ENCODE measurements at places on chromosomes 4 and X.

DNA sequence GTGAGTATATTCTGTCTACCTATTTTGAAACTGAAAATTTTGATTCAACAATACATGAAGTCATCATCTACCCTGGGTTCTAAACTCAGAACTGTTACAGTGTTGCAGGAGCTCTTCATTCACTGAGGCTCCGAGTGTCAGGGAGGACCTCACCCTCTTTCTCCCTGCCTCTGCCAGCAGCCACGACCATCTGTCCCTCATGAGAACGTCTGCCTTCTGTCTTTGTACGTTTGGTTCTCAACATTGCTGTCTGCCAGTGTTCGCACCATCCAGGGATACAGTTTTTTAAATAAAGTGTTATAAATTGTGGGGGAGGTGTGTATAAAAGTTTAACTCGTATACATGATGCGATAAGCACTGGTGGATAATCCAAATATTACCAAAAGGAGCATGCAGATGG, 55.5 kb downstream of the TRAPPC11 start:
- DNase-seq: no peak
- no peaks in the 10 kb centered on the region for H3K27me3 ChIP-seq
- H3K27ac ChIP-seq: no peak overlapping the region
- H3K36me3 ChIP-seq: peaks cover 30% of the 10 kb centered on the region
- H3K4me1 ChIP-seq: no peaks in the 10 kb centered on the region

DNA sequence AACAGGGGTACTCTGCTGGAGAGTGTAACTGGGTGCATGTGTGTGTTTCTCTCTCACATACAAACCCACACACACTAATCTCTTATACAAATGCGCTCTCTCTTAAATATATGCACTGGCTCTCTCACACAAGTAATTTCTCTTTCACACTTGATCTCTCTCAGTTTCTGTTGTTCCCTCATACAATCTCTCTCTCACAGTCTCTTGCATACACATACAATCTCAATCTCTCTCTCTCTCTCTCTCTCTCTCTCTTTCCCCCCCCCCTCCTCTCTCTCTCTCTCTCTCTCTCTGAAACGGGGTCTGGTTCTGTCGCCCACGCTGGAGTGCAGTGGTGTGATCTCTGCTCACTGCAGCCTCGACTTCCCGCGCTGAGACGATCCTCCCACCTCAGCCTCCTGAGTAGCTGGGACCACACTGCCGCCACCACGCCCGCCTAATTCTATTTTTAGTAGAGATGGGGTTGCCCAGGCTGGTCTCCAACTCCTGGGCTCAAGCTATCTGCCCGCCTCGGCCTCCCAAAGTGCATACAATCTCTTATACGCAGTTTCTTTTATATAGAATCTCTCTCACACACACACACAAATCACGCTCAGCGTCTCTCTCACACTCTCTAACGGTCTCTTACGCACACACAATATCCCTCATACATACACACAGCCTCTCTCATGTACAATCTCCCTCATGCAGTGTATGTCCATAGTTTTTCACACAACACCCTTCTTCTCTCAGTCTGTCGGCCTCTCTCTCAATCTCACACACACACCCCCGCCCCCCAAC, 518 bp upstream of the FAM241A start:
- H3K27me3 ChIP-seq: peaks cover 19% of the 10 kb centered on the region
- no peak for DNase-seq
- H3K4me1 ChIP-seq: peaks cover 9% of the 10 kb centered on the region
- no peaks in the 10 kb centered on the region for H3K36me3 ChIP-seq

GRCh38 chr4:123936621-123937043, 540.0 kb downstream of the SPRY1 start:
- DNase-seq: no peak
- H3K4me1 ChIP-seq: no peaks in the 10 kb centered on the region
- H3K36me3 ChIP-seq: no peaks in the 10 kb centered on the region
- H3K4me3 ChIP-seq: no peak overlapping the region
- no peak overlapping the region for H3K27ac ChIP-seq
- H3K27me3 ChIP-seq: no peaks in the 10 kb centered on the region

GRCh38 chrX:19017271-19017670, 33.4 kb upstream of the PHKA2 start:
- H3K4me3 ChIP-seq: no peak overlapping the region
- no peak for DNase-seq
- H3K36me3 ChIP-seq: no peaks in the 10 kb centered on the region
- no peaks in the 10 kb centered on the region for H3K27me3 ChIP-seq

DNA sequence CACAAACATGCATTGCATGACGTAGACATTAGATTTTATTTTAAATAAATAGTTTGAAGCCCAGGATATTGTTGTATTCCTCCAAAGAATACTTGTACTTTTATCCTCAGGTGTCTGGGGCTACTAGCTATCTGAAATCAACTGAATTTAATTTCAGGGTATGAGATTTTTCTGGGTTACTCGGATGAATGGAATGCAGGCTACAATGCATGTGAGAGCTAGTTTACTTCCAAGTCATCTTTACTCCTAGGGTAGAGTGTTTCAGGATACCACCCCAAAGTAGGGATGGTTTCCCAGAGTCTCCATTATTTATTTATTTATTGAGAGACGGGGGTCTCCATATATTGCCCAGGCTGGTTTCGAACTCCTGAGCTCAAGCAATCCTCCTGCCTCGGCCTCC, 66.4 kb downstream of the HPRT1 start:
- no peaks in the 10 kb centered on the region for H3K27me3 ChIP-seq
- no peak overlapping the region for H3K27ac ChIP-seq
- no peak overlapping the region for H3K4me3 ChIP-seq
- no peaks in the 10 kb centered on the region for H3K36me3 ChIP-seq
- DNase-seq: no peak

GRCh38 chr4:3009422-3009821, 46.1 kb downstream of the GRK4 start:
- H3K4me3 ChIP-seq: no peak overlapping the region
- H3K27ac ChIP-seq: no peak overlapping the region
- no peaks in the 10 kb centered on the region for H3K36me3 ChIP-seq
- H3K27me3 ChIP-seq: no peaks in the 10 kb centered on the region
- H3K4me1 ChIP-seq: no peaks in the 10 kb centered on the region
- no peak for DNase-seq

DNA sequence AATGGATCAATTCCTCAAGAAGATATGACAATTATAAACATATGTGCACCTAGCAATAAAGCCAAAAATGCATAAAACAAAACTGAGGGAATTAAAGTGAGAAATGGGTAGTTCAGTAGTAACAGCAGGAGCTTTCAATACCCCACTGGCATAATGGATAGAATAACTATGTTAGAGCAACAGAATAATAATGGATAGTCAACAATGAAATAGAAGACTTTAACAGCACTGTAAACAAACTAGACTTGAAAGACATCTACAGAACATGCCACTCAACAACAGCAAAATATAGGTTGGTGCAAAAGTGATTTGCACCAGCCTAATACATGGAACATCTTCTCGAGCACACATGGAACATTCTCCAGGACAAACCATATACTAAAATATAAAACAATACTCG, 20.0 kb upstream of the MBNL3 start:
- H3K4me3 ChIP-seq: no peak overlapping the region
- no peak overlapping the region for H3K27ac ChIP-seq
- no peaks in the 10 kb centered on the region for H3K4me1 ChIP-seq
- DNase-seq: no peak

Data from DND-41 (cell line).